ENCODE measurements at places on chromosomes 16 and 17.

DNA sequence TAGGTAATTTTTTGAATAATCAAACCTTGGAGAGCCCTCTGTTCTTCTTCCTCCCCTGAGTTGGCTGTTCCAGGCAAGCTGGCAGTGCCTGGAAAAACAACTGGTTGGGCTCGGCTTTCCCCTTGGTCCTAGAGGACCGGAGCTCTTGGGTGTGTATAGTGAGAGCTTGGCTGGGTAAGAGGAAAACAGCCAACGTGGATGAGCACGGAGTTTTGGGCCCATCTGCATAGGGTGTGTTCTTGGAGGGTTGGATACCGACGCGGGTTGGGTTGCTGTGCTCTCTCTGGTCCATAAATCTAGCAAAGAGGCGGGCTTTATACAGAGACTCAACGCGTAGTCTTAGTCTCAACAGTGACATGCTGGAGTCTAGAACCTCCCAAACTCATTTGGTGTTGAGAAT is 23.2 kb downstream of the ITGB3 start:
- DNase-seq: peak; percentile 72

- no peak for DNase-seq
These were observed 7.5 kb downstream of the BTBD17 start for GRCh38 chr17:74354123-74354522.

- no peak for DNase-seq
These were observed 137.1 kb downstream of the TRIM37 start for GRCh38 chr17:58969612-58970011.

DNA sequence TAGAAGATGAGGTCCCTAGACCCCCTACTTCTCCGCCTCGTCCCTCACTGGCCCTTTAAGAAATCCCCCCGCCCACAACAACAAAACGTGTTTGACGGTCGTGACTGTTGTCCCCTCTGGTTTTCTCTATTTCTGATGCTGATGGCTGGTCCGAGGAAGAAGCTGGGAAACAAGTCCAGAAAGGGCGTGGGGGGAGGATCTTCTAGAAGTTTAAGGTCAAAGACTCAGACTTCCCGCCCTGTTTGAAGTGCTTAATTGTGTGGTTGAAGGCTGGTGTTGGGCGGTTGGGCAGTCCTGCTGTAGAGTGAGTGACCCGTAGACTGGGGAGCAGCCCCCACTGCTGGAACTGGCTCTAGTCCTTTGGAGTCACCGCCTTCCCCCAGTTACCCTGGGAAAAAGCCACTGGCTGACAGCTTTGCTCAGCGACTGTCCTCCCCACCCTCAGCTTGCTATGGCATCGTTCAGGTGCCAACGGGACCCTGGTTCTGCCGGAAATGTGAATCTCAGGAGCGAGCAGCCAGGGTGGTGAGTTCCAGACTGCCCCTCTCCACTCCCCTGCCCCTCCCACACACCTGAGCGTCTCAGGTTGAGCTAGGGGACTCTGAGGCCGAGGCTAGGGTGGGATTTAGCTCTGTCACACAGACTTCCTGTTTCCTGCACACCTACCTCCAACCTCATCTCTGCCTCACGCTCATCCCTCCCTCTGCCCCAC is 1.6 kb downstream of the MLLT6 start:
- peak; percentile 40 for DNase-seq

DNA sequence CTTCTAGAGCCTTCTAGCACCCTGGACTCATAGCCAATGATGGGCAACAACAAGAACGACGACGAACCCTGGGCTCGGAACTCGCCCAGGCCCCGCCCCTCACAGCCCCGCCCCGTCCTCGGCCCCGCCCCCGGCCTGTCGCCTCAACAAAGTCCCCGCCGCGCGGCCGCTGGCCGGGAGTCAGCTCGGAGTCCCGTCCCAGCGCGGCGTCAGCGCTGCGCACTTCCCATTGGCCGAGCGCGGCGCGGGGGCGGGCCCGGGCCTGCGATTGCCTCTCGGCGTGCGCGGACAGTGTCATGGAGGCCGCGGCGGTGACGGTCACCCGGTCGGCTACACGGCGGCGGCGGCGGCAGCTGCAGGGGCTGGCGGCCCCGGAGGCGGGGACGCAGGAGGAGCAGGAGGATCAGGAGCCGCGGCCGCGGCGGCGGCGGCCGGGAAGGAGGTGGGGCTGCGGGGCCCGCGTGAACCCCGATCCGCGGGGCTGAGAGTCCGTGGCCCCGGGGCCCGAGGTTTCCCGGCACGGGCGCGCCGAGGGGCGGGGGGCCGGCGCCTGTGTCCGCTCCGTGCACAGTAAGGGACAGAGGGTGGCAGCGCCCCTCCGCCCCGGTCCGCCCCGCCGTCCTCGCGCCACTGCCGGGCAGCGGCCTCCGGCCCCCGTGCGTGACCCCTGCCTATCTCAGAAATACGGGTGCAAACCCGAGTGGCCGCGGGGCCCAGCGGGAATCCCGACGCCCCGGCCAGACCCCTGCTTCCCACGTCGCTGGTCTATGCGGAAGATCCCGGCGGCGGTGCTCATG is at the start of gene ENGASE:
ENGASE (plus strand) TSS at position 176 of the 797 bp plus-strand sequence; CDS start at position 297, 121 bp downstream.
- peak; percentile 99 for DNase-seq

DNA sequence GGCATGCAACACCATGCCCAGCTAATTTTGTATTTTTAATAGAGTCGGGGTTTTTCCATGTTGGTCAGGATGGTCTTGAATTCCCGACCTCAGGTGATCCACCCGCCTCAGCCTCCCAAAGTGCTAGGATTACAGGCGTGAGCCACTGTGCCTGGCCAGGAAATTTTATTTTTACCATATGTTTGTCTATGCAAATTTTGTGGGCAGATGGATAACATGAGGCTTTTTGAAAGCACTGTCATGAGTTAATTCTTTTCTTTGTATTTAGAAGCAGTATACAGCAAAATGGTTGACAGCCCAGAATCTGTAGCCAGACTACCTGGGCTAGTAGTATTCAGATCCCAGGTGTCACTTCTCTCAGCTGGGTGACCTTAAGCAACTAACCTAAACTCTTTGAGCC is 8.5 kb upstream of the KPNB1 start:
- no peak for DNase-seq

DNA sequence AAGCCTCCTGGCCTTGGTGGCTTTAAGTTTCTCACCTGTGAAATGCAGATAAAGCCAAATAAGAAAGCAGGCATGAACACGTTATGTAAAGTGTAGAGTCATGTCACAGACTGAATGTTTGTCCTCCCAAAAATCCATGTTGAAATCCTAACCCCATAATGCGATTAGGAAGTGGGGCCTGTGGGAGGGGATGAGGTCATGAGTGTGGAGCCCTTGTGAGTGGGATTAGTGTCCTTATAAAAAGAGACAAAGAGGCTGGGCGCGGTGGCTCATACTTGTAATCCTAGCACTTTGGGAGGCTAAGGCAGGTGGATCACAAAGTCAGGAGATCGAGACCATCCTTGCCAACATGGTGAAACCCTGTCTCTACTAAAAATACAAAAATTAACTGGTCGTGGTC is 19.5 kb upstream of the C16orf78 start:
- DNase-seq: no peak

- peak; percentile 70 for DNase-seq
These were observed 6.7 kb downstream of the NUPR1 start for GRCh38 chr16:28531777-28532744.

DNA sequence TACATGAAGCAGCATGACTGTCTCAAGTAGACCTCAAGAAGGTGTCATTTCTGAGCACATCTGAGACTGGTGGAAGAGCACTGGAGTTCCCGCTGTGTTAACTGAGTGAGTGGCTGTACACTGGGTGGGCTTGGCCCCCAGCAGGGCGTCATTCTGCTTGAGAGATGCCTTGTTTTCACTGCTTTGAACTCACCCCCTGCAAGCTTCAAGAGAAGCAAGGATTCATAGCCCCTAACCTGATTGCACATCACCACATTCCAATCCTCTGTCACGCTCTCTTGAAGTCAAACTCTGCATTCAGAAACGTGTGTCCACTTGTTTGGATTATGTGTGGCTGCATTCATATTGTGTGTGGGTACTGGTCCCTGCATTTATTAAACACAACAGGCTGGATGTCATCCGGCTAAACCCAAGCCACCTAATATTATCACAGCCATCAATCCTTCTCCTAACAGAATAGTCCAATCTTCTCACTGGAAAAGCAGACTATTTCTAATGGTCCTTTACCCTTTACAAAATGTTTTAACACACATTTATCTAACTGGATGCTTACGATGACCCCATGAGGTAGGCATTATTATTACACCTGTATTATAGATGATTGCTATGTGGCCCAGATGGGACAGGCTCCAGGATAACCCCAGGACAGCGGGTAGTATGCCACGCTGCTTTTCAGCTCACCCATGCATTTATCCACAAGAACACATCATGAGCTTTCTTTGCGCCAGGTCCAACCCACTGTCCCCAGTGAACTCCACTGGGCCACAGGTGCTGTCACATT is 76.3 kb downstream of the USP31 start:
- peak; percentile 22 for DNase-seq

GRCh38 chr17:68356520-68356919 is 65.2 kb downstream of the ARSG start:
- no peak for DNase-seq

DNA sequence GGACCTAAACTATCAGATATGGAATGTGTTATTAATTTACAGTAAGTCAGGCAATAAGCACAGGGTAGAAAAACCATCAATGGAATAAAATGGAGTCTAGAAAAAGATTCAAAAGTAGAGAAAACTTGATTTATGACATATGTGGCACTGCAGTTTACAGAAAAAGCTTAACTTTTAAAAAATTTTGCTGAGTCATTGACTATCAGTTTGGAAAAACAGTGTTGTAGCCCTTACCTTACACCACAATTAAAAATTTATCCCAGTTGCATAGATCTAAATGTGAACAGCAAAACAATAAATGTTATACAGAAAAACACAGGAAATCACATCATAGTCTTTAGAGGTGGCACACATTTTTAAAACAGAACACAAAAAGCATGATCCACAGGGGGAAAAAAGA is 108.5 kb downstream of the USP22 start:
- DNase-seq: no peak

DNA sequence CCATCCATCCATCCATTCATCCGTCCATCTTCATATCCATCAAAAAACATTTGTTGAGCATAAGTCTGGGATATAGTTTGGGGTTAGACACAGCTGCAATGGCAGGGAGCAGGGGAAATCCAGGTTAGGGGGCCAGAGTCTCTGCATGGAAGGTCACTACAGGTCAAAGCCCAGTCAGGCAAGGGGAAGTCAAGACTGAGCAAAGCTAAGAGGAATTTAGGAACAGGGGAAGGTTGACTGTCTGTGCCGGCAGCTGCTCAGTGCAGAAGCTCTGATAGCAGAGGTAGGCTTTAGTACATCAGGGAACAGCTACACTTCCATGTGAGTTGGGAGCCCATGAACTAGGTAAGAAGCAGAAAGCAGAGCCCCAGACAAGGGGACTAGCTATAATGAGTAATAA is 68.1 kb downstream of the IRF8 start:
- no peak for DNase-seq

DNA sequence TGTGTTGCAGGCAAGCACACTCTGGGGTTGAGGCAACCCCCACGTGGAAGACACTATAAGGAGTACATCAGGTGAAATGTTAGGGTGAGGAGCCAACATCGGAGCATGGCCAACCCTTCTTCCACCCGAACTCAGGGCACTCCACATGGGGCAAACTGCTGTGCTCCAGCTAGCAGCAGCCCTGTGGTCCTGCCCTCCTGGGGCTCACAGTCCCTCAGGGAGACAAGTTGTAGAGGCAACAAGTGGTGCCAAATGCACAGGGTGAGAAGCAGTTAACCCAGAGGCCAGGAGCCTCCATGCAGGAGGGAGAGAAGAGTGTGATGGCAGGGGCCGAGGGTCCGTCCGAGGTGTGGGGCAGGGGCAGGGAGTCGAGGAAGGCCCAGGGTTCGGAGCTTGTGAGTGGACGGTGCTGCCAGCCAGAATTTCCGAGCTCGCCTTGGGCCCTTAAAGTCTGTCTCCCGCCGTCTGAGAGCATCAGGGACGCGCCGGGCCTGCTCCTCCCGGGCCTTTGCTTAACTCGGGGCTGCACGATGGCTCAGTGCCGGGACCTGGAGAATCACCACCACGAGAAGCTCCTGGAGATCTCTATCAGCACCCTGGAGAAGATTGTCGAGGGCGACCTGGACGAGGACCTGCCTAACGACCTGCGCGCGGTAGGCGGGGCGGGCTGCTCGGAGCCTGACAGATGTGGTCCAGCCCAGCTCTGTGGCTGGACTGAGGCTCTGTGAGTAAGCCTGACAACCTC is 32.3 kb downstream of the ATPAF2 start:
- DNase-seq: no peak

DNA sequence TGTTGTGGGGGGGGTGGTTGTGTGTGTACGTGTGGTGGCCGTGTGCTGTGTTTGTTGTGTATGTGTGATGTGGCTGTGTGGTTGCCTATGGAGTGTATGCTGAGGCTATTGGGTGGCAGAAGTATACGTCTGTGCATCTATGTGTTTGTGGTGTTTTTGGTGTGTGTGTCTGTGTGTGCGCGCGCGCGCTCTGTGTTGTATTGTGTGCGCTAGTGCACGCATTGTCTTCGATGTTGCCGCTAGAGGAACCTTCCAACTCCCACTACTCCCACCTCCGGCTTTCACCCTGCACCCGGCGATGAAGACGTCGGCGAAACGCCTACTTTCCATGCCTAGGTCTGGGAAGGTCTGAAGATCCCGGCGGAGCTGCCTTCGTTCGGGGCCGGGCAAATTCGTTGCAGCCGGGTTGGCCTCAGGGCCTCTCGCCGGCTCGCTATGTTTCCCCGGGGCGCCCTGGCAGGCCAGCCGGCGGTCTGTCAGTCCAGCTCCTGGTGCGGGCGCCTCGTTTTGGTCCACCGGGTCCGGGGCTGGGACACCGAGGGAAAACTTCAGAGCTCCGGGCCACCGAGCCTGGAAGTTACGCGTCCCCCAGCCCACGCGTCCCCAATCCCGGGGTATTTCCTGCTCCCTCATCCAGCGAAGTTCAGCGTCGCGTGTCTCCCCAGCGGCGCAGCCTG is 5.2 kb upstream of the DLX4 start:
- DNase-seq: peak; percentile 36

- peak; percentile 10 for DNase-seq
These were observed 192.9 kb upstream of the C17orf78 start for GRCh38 chr17:37182786-37183465.

- no peak for DNase-seq
These were observed 29.6 kb downstream of the TNRC6A start for GRCh38 chr16:24759006-24759405.

- DNase-seq: no peak
These were observed 11.5 kb upstream of the MMD start for GRCh38 chr17:55433029-55433628.

DNA sequence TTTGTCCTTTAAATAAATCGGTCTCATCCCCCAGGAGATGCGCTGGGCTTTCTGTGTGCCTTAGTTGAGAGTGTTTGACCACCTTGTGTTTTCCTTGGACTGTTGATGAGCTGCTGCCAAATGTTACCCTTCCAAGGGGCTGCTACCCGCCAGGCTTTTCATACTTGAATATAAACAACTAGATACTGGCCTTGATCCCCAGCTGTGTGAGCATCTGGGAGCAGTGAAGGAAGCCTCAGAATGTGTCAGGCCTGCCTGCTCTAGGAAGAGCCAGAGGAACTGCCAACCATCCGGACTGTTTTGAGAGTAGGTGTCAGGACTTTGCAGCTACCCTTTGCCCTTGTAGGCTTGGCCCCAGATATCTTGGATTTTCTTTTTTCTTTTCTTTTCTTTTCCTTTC is 57.8 kb downstream of the LDHD start:
- DNase-seq: no peak

GRCh38 chr16:87491522-87492290 is 1.1 kb downstream of the ZCCHC14 start:
- DNase-seq: no peak

GRCh38 chr17:57010487-57010886 is 32.6 kb downstream of the SCPEP1 start:
- no peak for DNase-seq
